ENCODE measurements at places on chromosomes 12 and 14.
A peak's percentile ranks its signal among the peaks of the same experiment; 100 is the strongest.

GRCh38 chr12:113955109-113955970, 10.8 kb downstream of the RBM19 start:
- peak; percentile 68 for DNase-seq

DNA sequence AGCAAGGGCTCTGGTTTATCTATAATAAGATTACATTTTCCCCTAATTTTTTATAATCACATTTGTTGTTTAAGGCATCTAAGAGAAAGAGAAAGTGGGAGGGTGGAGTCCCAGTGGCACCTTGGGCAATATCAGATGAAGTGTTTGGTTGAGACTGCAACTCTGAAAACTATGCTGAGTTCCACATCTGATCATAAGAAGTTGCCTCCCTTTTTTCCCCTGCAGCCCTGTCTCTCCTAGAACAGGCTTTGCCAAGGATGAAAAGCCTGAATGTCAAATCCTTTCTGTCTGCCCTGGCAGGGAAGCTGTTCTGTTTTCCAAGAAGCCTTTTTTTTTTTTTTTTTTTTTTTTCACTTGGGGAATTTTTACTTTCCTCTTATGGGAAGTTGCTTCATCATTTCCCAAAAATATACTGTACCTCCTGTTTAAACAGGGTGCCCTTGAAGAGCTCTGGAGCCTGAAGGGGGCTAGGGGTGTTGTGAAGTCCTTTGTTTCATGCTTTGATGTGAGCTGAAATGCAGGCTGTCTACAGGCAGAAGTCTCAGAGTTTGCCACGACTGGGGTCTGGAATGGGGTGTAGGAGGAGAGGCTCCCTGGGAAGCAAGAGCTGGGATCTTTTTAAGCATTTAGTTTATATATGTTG, 71.3 kb downstream of the SUSD6 start:
- DNase-seq: no peak

DNA sequence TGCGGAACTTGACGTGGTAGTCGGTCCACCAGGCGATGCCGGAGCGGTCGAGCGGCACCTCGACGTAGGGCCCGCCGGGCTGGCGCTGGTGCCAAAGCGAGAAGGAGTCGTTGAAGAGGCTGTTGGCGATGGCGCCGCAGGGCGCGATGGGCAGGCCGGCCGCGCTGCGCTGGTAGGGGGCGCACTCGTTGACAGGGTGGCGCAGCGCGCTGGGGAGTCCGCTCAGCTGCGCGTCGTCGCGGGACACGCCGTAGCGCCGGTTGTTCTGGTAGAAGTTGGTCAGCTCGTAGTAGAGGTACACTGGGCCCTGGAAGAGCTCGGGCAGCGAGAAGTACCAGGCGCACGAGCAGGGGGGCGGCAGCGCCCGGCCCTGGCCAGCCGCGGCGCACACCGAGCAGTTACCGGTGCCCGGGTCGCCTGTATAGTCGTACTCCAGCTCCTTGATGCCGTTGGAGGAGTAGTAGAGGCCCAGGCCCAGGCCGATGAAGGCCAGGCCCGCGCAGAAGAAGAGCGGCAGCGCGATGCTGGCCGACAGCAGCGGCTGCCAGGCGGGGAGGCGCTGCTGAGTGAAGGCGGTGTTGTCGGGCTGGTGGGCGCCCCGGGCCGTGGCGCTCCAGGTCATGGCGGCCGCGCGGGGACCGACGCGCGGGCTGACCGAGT, 482 bp downstream of the TMEM30B start:
- peak; percentile 88 for DNase-seq

DNA sequence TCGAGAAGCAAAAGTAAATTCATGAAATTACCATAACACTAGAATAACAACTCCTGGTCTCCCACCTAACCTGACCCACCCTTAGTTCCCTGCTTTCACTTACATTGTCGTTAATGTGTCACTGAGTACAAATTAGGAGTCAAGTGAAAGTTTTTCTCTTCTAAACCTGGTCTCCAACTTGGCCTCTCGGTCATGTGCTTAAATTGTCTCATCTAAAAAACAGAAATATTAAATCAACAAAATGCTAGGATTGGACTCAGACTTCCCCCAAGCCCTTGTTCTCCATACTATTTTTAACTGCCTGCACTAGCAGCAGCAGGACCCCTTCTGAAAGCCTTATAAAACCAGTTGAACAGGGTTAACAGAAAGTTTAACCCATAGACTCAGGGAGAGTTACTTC, 1.8 kb upstream of the BTG1 start:
- DNase-seq: no peak

DNA sequence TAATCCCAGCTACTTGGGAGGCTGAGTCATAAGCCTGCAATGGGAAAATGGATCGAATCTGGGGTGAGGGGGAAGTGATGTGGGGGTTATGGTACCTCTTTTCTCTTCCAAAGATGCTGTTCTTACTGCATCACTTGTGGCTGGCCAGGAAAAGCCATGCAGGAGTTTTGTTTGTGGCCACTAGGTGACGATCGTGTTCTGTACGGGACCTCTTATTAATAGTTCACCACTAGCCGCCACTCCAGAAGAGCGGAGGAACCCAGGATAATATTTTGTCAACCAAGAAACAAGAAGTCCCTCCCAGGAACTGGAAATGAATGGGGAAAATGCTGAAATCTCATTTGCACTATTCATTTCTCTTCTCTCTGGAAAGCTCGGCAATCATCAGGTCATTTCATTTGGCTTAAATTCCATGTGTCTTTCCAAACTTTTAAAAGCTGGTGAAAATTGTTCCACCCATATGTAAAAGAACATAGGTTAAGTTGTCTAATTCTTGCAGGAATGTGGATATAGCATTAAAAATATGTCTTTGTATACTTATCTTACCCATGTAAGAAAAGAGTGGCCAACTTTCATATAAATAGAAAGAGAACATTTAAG, 8.9 kb downstream of the GPR65 start:
- DNase-seq: peak; percentile 77

GRCh38 chr12:26197832-26198231, 2.5 kb downstream of the SSPN start:
- no peak for DNase-seq

All from dermis blood vessel endothelial cell (primary cell).